GOT3 (cell line): ENCODE measurements at places on chromosomes 6 and 20.

DNA sequence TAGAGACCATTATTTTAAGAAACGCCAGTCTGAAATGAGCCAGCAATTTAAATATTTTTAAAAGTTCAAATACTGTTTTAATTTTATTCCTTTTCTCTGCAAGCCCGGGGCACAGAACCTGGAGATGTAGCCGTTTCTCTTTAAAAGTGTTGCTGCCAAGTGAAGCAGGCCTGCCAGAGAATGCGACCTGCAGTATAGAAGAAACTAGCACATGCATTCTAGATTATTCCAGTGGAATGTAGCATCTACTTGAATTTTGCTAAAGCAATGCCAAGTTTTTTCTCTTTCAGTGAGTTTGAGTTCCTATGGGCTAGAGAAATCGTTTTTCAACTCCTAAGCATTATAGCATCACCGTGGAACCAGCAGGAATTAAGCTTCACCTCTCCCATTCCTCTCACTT, 101.3 kb downstream of the QRSL1 start:
- no peak for DNase-seq

GRCh38 chr20:25048519-25048952, 9.4 kb downstream of the ACSS1 start:
- DNase-seq = no peak

DNA sequence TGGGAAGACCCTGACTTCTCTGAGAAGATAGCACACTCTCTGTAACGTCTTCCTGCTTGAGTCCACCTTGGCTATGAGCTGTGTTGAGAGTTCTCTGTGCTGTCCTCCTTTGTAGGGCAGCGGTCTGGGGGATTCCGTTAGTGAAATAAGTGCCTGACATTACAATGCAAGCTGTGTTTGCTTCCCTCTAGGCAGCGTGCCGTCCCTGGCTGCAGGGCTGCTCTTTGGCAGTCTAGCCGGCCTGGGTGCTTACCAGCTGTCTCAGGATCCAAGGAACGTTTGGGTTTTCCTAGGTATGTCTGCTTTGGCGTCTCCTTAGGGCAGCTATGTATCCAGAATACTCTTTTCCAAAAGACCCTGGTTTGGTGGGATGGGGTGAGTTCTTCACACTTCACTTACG, 2.8 kb downstream of the TMEM14C start:
- DNase-seq = no peak

DNA sequence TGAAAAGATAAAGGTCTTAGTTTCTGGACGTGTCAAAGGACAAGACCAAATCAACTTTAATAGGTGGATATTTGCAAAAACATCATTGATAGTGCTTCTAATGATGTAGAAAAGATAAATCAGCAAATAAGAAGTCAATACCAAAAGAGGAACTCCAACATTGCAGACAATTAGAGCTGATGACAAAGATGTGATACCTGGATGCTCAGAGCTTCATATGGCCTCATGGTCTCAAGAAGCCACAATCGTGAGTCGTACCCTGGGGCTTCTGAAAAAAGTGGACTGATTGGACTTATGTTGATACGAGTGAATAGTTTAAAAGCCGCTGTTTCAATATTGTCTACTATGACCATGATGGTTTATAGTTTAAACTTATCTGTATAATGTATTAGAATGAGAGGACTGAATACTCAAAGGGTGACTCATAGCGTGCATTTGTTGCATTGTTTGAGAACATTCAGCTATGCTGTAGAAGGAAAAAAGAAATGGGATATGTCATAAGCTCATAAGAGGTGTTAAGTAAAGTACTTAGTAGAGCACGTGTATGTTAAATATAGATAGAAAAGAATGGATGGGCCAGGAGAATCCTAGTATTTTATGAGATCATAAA, 54.6 kb upstream of the RIPOR2 start:
- DNase-seq = no peak

- DNase-seq = peak; percentile 63
These were observed 25.0 kb upstream of the ABT1 start for GRCh38 chr6:26571592-26572296.

GRCh38 chr6:118187568-118188164, 280.6 kb downstream of the SLC35F1 start:
- DNase-seq = no peak

DNA sequence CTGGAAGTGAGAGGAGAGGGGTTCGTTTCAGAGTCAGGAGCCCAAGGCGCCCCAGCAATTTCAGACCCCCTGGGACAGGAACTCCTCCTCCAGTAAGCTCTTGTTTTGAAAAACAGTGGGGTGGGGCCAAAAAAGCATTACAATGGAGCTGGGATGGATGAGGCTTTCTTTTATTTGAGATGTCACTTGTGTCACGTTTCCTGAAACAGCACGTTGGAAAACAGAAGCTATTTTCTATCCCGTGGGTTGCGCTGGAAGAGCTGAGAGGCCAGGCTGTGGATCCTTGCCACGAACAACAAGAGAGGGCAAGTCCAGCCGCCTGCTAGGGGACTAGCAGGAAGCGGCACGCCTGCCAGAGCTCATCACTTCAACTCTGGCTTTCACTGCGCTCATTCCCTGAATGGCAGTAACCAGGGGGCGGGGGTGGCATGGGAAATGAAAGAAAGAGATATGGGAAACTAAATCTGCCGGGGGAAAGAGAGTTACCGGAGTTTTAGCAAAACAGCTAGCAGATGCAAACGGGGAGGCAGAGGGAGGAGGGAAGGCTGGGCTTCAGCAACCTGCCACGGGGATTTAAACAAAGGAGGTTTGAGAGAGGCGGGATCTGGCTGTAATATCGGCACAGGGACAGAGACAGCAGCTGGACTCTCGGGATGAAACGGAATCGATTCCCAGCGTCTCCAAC, 34.6 kb downstream of the GCNT2 start:
- no peak for DNase-seq

- DNase-seq = no peak
These were observed 28.9 kb downstream of the ZNF831 start for GRCh38 chr20:59192533-59192896.

DNA sequence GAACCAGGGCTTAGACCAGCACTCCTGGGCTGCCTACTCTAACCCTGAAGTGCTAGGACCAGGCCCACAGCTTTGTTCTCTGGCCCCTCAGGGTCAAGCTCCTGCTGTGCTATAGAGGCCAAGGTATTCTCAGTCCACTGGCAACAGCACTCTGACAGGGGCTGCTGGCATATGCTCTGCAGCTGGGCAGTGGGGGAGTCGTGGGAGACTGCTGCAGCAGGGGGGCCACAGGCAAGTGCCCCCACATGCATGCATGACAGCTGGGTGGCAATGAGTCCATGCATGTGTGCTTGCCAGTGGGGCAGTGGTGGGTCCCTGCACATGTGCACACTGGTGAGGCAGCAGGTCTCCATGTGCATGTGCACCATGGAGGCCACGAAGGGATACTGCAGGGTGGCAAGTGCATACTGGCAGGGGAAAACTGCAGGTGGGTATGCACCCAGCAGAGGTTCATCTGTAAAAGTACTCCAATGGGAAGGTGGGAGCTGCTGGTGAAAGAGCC, 364.9 kb upstream of the IRAK1BP1 start:
- no peak for DNase-seq

GRCh38 chr20:9663423-9663822, 149.0 kb downstream of the LAMP5 start:
- no peak for DNase-seq
